T1000 (cell line): ENCODE measurements at places on chromosomes 4 and X.

DNA sequence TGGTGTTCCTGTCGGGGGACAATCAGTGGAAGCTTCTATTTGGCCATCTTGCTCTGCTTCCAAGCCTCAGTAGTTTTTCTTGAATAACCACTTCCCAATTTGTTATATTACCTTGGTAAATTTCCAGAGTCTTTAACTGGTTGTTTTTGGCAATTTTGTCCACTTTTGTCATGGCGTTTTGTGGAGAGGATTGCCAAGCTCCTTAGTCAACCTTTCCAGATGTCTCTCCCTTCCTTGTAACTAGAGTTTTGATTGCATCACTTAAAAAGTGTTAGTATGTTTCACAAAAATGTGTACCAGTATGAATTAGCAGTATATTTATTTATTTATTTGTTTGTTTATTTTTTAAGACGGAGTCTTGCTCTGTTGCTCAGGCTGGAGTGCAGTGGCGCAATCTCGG lies 15.8 kb upstream of the UXT start:
- no peak for DNase-seq

DNA sequence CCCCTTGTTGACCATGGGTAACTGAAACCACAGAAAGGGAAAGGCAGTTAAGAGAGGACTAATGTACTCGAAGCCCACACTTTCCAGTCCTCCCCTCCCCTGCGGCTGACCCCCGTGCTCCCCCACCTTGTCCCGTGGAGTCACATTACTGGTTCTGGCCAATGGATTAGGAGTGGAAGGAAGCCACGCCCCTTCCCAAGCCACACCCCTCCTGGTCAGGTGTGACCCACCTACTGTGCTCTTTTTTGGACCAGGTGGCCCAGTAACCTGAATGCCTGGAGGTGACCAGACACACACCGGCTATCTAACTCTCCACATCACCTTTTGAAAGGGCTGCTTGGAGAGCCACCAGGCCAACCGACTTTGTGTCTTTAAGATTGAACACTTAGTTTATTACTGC lies 109.3 kb upstream of the MSX1 start:
- no peak for DNase-seq

GRCh38 chr4:152290366-152290921 lies 245.4 kb downstream of the FBXW7 start:
- DNase-seq = no peak

GRCh38 chrX:15413101-15413500 lies 28.9 kb upstream of the VEGFD start:
- DNase-seq = no peak

DNA sequence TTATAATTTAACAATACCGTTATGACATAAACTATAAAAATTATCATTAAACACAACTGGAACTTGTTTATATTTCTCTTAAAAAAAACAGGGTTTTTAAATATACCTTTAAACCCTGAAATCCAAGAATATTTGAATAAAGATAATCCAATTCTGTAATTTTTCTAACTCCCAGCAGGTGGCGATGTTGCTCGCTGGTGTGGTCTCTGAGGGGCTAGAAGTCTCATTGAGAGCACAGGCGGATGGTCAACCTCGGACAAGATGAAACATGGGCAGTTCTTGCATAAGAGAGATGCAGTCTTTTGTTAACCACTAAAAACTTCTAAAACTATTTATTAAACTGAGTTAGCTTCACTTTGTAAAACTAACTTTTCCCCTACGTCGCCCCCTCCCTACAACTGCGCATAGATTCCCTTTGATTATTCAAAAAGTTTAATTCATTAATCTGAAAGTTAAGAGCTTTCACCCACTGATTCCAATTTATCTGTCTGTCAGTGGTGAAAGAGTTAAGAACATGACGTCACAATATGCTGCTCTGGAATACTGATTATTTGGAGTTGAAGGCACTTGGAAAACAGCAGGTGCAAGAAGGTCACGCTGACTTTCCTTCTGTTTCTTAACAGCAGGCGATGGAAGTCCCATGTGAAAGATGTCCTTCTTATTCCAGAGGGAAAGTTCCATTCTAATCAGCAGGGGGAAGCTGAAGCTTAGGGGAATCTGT lies 29.5 kb downstream of the DMP1 start:
- peak; percentile 13 for DNase-seq

- no peak for DNase-seq
These were observed 733.7 kb upstream of the FRG1 start for GRCh38 chr4:189206953-189207352.

GRCh38 chr4:154722262-154722661 lies 21.5 kb upstream of the LRAT start:
- DNase-seq = no peak

- DNase-seq = no peak
These were observed 40.5 kb upstream of the NKX1-1 start for GRCh38 chr4:1446502-1447386.

DNA sequence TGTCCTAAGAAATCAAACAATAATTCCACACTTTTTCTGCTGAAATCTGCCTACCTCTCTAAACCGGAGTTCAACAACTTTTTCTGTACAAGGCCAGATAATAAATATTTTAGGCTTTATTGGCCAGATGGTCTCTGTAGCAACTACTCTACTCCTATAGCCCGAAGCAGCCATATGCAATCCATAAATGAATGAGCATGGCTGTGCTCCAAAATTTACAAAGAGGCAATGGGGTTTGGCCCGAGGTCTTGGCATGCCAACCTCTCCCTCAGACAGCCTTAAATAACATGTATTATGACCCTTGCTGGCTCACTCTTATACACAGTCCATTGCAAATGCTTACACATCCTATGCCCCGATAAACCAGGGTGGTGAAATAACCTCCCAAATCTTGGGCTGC lies 98.6 kb upstream of the GPM6A start:
- no peak for DNase-seq

DNA sequence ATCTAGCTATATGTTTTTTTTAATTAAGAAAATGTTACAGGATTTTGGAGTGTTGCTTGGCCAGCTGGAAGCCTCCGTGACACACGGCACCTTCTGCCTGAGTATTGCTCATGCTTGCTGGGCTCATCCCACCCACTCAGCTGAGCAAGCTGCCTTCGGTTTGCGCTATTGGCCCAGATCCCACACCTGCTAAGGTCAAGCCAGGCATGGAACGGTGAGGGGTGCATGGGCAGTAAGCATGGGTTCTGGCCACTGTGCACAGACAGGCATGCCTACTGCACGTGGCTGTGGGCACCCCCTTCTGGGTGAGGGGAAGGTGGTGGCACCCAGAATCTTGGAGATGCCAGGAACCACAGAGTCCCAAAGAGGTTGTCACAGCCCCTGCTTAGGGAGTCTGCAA lies 1178.4 kb upstream of the PCDH7 start:
- DNase-seq = no peak

DNA sequence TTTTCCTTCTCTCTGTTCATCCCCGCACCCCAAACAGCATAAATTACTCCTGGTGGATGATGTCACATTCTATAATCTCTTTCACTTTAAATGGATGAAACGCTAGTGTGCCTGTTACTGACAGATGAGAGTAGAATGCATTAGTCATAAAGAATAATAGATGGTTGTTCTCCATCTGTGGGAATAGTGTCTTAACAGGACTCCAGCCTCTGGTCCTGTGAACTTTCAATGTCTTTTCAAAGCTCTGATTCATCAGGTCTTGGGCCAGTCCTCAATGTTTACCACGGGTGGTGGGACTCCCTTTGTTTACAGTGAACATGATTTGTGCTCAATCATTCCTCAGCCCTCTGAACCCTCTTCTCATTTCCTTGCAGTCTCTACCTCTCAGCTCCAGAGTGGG lies 182.6 kb downstream of the GABRB1 start:
- peak; percentile 33 for DNase-seq

DNA sequence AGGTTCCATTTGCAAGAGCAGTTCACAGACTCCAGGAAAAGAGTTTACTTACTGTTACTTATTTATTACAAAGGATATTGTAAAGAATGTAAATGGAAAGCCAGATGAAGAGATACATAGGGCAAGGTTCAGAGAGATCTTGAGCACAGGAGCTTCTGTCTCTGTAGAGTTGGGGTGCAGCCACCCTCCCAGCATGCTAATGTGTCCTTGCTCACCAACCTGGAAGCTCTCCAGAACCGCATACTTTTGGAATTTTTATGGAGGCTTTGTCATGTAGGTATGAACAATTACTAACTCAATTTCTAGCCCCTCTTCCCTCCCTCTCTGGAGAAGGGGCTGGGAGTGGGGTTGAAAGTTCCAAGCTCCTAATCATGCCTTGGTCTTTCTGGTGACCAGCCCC lies 857.2 kb downstream of the RPA4 start:
- DNase-seq = no peak

DNA sequence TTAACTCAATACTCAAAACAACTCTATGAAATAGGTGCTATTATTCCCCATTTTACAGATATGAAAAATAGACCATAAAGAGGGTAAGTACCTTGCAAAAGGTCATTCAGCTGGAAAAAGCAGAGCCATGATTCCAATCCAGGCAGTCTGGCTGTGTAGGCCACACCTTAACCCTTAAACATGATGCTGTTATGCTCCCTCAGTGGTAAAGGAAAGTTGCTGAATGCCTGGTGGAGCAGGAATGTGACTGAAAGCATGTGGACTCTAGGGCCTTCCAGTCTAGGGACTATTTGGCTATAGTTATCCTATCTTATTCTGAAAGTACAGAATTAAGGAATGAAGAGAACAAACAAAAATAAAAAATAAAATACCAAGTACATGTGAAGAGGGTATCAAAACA lies 19.6 kb downstream of the RP2 start:
- no peak for DNase-seq

- DNase-seq = no peak
These were observed 5.0 kb downstream of the GRPEL1 start for GRCh38 chr4:7062816-7063215.

DNA sequence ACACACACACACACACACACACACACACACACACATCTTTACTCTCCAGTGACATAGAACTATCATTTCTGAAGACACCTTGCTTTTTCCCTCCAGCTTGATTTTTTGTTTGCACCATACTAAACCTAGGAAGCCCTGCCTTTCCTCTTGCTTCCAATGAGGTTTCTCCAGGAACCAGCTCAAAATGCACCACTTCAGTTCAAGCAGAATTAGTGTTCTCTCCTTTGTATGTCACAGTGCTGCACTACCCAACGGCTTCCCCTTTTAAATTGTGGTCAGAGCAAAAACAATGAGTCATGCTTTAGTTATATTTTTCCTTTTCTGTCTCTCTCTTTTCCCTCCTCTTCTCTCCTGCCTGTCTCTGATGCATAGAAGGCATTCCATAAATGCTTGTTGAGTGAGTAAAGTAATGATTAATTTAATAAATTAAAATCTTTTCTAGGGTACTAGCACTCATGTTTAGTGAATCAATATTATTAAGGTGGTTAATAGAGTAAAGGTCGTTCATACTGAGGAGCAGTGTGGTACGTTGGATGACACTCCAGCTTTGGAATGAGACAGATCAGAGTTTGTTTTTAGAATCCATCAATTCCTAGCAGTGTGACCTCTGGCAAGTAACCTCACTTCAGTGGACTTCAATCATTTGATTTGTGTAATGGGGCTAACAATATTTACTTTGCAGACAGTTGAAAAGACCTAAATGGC lies 5.9 kb downstream of the RTL3 start:
- DNase-seq = peak; percentile 9

GRCh38 chr4:8293131-8293975 lies 23.8 kb downstream of the HTRA3 start:
- DNase-seq = no peak

DNA sequence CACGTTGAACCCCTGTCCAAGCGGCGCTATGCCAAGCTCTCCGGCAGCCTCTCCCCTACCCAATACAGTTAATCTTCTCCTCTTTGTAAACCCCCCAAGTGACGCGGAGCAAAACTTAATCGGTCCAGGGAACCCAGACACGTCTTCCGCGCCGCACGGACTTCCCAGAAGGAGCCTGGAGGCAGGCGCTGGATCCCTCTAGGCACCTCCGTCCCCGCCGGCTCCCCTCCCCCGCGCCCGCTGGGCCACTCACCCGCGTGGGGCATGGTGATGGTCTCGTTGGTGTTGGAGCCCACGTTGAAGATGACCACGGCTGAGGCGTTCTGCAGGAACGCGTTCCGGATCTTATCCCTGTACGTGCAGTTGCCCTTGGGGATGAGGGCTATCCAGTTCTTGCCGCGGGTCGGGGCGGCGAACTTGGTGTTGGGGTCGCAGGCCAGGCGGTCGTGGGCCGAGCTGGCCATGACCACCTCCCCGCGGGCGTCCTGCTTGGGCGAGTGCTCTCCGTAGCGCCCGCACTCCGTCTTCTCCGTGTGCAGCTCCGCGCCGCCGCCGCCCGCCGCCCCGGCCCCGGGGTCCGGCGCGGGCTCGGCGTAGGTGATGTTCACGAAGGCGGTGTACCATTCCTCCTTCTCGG lies 1.1 kb downstream of the RNF150 start:
- DNase-seq = no peak

DNA sequence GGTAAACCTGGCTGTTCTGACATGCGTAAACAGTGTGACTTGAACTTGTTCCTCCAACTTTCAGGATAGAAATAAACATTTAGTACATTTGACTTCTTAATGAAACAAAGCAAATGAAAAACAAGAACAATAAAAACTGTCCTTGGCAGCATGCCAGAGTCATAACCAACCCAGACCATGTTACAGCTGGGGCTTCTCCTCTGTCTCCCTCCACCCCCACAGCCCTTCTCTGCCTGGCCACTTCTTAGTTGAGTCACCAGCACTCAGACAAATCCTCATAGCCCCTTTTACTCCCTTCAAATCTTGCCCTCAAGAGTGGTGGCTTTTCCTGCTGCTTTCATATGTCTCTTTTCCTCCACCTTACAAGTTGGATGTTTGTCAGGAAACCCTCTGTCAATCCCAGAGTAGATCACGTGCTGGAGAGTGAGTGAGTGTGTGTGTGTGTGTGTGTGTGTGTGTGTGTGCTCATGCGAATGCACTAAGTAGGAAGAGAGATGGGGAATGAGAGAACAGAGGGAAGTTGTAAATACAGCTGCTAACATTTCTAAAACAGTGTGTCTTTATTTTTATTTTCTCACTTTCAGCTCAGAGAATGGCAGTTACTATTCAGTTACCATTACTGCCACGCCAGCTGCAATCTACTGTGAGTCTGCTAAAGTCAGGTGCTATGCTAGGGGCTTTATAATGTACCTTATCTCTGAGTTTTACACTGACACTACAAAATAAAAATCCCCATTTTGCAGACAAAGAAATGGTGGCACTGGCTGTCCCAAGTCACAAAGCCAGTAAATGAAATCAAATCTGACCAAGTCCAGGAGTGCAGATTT lies 15.0 kb downstream of the SCARB2 start:
- DNase-seq = peak; percentile 8

DNA sequence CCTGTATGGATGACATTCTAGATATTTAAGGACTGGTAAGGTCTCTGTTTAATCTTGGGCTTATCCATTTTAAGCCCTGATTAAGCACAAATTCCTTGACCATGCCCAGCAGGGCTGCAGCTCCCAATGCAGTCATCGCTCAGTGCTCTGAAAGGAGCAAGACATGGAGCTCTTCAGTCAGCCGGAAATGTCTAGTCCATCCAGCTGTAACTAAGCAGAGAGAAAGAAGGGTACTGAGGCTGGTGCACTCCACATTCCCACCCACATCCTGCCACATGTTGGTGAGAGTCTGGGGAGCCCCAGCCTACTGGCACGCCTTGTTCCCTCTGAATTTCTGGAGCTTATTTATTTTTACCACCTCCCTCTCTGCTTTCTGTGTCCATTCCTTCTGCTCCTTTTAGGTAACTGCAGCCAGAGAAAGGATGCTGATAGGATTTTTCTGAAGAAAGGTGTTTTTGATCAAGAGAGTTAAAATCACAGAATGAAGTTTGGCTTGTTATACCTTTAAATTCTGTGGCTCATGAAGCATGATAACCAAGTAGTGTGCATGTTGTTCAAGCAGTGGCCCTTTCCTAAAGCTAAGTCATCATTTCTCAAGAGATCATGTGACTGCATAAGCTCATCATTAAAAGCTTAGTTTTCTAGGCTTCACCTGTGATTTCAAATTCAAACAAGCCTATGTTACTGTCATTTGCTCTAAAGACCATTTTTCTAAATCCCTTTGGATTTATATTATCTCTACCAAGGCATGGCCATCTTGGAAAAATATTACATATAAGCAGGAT lies 74.0 kb downstream of the GALNT7 start:
- DNase-seq = no peak
